ENCODE measurements at places on chromosomes 6 and 20.

DNA sequence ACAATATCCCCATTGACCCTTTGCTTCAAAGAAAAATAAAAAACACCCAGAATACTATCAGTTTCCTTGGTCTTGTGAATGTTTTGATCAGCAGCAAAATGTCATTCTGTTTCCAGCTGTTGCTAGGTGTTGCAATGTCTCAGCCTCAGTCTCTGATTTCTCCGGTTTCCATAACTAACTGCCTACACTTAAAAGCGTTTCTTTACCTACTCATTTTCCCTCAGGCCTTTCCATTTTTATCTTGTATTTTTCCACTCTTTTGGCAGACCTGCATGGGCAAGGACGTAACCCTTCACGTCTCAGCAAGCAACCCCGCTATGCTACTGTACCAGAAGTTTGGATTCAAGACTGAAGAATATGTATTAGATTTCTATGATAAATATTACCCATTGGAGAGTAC is 49.4 kb downstream of the KAT14 start:
- no peak for DNase-seq

- DNase-seq, result peak; percentile 48
Observed at GRCh38 chr6:117463762-117464665, 18.5 kb upstream of the DCBLD1 start.

GRCh38 chr6:38273325-38273724 is 366.4 kb downstream of the BTBD9 start:
- DNase-seq, result peak; percentile 25

GRCh38 chr6:7137335-7138045 is 29.7 kb downstream of the RREB1 start:
- peak; percentile 75 for DNase-seq

DNA sequence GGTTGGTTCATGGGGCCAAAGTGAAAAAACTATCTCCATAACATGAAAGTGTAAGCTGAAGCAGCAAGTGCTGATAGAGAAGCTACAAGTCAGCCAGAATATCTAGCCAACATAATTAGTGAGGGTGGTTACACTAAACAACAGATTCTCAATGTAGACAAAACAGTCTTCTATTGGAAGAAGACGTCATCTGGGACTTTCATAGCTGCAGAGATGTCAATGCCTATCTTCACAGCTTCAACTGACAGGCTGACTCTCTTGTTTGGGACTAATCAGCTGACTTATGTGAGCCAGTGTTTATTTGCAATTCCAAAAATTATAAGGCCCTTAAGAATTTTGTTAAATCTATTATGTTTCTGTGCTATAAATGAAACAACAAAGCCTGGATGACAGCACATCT is 63.2 kb downstream of the GMDS start:
- no peak for DNase-seq

GRCh38 chr20:44217342-44218092 is 6.9 kb upstream of the OSER1 start:
- peak; percentile 61 for DNase-seq

- DNase-seq, result peak; percentile 93
Observed at GRCh38 chr6:39114704-39115599, at the start of gene SAYSD1. TSS of gene SAYSD1 (minus strand) at chr6:39115186. CDS start at chr6:39115089, 97 bp downstream.

DNA sequence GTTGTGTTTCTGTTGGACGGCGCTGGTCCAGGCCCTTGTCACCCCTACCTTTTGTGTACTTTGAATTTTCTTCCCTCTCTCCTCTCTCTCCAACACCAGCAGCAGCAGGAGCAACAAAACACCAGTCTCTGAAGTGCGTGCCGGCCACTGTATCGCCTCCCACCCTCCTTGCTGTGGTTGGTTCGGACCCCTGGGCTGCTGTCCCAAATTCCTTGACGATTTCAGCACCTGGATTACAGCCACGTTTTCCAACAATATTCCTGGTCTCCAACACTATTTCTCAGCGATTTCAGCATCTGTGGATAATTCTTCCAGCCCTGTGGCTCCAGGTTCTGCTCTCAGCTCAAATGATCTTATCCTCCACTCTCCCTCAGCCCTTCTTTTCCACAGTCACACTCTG is 11.8 kb downstream of the MAS1 start:
- DNase-seq, result no peak

DNA sequence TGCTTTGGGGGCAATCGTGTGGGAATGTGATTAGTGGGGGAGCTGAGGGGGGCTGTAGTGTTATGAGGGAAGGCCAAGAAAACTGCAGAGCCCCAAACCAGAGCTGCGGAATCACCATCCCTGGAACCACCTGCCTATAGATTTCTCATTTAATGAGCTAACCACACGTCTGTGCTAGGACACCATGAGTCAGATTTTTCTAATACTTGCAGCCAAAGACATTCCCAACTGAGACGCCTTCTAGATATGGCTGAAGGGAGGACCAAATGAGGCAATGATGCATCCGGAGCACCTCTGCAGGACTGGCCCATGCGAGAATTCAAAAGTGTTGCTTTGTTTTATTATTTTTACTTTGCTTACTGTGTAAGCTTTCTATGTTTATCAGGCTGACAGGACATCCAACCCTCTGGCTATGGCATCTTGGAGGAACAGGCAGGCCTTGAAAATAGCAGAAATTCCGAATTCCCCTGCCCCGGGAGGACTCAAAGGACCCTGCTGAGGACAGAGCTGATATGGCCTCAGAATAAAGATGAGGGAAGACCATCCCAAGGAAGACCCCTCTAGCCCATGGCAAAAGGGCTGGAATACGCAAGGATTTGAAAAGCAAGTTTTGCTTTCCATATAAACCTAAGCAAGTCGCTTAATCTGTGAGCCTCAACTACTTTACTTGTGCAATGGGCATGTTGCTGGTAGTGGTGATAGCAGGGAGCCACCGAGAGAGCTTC is 3.1 kb upstream of the PTGIS start:
- no peak for DNase-seq

DNA sequence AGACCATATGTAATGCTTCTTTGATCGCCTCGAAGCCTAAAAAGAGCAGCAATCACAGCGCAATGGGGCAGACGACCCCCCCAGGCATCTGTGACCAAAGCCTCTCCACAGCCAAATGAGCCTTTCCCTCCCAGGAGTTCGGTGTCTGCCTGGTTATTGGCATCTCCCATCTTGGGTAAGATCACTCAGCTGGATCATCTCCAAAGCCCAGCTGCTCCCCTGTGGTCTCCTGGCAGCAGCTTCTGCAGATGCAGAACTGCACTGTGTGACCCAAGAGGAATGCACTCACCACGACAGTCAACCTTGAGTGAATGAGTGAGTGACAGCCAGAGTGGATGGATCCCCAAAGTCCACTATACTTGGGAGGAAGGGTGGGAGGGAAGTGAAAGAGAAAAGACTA is 44.8 kb upstream of the IYD start:
- no peak for DNase-seq

All from hepatic stellate cell (primary cell).